ENCODE measurements at places on chromosomes 7 and 10.

DNA sequence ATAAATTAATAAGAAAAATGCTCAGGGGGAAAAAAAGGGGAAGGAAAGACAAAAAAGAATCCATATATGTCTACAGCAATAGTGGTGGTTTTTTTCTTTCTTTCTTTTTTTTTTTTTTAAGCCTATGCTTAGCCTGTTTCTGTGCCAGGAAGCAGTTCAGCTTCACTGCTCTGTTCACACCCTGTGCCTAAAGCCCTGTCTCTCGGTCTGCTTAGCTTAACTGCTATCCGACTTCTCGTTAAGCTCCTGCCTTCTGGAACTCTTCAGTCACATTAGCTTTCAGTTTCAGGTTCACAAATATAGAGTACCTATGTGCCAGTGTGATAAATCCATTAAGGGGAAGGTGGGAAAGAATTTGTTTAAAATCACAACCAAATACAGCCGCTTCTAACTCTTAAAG is 26.5 kb upstream of the NRG3 start:
- DNase-seq: no peak

DNA sequence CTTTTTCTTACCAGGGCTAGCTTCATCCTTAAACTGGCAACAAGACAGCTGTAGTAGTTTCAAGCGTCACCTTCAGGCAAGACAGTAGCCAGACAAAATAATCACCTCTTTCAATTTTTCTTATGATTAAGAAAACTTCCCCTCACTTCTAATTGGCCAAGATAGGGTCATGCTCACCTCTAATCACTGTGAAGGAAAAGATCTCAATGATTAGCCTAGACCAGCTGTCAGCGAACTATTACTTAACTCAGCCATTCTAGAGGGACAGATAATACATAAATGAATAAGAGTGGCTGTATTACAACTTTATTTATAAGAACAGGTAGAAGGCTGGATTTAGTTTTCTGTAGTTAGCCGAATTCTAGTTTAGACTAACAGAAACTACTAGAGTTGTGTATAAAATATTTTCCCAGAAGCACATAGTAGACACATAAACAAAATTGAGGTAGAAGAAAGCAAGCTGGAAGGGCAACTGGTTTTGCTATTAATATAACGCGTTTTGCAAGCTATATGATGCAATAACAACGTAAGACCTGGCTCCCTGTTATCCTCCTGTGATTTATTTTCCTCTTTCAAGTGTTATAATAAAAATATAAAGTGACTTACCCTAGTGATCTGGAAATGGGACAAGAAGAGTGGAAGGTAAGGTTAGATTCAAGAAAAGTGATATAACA is 64.3 kb downstream of the ELAPOR2 start:
- no peak for DNase-seq

DNA sequence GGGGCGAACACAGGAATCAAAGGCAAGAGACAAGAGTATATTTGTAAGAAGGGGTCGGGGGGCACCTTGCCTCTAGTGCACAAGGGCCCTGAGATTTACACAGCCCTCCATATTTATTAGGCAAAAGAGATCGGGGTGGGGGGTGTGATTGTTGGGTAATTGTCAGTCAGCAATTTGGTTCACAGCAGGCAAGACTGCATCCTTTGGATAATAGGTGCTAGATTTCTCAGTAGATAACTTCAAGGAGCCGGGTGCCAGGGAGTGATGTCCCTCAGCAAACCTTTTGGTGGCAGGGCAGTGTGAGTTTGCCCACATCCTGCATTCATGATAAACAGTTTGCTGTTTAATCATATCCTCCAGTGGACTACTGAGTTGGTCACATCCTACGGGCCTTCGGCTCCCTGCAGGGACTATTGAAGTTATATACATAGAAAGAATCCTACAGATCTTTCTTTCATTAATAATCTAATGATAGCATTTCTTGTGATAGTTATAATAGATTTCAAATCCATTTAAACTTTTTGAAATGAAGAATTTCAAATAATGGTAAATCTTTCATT is 178.5 kb downstream of the GNAI1 start:
- DNase-seq: no peak

DNA sequence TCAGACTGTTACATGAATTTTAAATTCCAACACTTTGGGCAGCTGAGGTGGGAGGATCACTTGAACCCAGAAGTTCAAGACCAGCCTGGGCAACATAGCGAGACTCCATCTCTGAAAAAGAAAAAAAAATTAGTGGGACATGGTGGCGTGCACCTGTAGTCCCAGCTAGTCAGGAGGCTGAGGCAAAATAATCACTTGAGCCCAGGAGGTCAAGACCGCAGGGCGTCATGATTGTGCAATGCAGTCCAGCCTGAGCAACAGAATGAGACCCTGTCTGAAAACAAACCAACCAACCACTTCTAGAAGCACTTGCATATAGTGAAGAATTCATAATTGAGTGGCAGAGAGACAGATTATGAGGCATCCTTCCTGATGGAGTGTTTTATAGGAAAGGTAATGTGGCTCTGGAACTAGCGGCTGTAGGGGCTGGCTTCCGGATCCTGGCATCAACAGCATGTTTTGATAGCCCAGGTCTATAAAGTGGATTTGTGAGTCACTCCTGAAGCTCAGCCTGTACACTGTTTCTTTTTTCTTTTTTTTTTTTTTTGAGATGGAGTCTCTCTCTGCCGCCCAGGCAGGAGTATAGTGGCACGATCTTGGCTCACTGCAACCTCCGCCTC is 40.3 kb upstream of the RSBN1L start:
- DNase-seq: no peak

GRCh38 chr7:1624999-1625927 is 44.8 kb upstream of the ELFN1 start:
- no peak for DNase-seq

- no peak for DNase-seq
These were observed 116.5 kb upstream of the HDAC9 start for GRCh38 chr7:18378989-18379605.

DNA sequence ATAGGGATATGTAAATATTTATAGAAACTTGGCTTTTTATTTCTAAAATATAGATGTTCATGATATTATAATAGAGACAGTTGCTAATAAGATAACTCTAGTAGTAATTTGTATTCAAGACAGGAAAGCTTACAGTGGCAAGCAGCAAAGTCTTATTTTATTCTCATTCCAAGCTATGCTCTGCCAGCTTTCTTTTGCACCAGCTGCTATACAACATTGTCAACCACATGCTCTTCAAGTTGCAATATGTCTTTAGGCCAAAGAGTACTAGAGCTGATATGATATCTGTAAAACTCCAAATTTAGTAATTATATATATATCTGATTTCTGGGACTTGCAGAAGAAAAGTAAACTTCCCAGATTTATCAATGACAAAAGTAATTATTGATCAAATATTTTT is 350.1 kb downstream of the HGF start:
- no peak for DNase-seq

DNA sequence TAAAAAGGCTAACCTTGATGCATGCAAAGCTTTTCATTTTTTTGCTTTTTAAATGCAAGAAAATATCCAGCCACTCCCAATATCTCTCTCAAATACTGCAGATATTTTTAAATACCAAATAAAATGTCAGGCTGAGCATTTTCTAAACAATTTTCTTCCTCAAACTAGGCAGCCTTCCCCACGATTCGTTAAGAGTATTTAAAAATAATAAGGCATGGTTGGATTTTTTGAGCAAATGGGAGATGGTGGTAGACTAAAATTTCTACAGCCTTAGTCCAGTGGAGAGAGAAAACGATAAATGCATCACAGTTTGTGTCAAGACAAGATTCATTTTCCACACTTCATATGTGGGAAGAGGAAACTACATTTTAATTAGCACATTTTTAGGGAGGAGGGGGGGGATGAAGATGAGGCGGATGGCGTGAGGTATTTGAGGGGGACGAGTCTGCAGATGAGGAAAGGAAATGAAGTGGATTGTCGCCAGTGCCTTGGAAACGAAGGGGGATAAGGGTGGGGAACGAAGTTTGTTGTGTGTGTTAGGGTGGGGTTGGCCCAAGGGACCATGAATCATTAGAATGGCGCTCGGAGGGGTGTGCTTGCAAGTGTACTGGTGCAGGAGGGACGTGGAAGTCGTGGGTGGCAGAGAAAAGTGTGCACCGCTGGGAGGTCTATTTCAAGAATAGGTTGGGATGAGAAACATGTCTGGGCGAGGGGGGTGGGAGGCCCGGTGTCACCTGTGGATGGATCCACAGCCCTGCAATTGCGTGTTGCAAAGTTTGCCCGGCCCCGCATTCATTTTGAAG is 1.2 kb upstream of the ADD3 start:
- DNase-seq: no peak

GRCh38 chr7:91239171-91239604 is 25.0 kb upstream of the FZD1 start:
- no peak for DNase-seq

GRCh38 chr7:66143876-66144332 is 29.3 kb downstream of the CRCP start:
- no peak for DNase-seq

GRCh38 chr10:11434324-11434723 is 177.1 kb downstream of the USP6NL start:
- no peak for DNase-seq

DNA sequence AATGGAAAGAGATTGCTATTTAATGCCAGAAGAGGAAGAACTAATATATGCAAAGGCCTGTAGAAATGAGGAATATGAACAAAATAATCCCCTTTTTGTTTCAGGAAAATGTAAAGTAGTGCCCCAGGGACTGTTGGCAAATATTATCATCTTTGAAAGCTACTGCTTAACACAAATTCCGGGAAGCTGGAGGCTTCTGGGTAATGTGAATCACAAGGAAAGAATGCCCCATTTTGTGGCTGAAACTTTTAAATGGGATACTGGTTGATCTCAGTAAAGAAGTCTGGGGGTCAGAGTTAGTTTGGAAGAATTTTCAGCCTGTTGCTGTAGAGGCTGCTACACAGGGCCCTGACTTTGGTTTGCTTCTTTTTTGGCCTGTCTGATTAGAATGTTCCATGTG is 141.0 kb downstream of the PTEN start:
- DNase-seq: no peak

DNA sequence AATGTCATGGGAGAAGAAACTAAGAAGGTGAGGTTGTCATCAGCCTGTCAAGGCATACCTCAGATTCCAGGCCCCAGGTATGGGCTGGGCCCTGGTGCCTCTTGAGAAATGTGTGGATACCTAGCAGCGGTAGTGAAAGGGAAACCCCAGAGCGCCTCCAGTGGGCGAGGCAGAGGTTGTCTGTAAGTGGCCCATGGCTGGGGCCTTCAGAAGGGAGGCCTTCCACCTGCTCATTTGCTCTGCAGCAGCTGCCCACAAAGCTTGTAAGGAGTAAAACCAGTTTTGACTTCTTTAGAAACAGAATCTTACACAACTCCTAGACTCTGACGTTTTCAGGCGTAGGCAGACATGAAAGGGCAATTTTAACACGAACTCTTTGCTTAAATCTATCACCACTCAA is 509.9 kb downstream of the PARD3 start:
- DNase-seq: no peak

DNA sequence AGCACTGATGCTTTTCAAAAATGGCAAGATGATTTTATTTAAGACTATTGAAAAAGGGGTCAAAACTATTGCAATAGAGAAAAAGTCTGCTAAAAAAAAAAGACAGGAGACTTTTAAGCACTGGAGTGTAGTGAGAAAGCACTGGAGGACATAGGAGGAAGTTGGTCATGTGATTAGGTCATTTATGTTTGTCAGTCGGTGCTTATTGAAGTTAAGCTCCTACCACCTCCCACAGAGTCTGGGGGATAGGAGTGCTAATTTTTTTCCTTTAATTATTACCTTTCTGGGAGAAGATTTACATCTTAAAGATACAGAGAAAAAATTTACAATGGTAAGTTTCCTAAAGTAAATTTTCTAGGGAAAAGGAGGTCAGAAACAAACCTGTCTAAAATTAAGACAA is 80.2 kb upstream of the TMEM229A start:
- no peak for DNase-seq

GRCh38 chr10:95787447-95787846 is 31.5 kb downstream of the ENTPD1 start:
- no peak for DNase-seq

DNA sequence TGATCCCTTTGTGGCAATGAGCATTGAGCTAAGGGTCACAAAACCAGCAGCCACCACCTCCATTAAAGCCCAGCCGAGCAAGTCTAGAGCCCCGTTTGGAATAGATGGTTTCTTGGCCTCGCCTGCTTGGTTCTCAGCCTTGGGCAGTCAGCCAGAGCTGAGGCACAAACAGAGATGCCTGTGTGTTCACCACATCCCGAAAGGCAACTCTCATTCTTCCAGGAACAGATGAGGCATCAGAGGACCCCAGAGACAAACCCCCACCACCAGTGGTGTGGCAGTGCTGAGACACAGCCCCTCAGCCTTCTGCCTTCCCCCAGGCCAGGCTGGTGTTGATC is 203.3 kb upstream of the ZMIZ1 start:
- DNase-seq: peak; percentile 12

DNA sequence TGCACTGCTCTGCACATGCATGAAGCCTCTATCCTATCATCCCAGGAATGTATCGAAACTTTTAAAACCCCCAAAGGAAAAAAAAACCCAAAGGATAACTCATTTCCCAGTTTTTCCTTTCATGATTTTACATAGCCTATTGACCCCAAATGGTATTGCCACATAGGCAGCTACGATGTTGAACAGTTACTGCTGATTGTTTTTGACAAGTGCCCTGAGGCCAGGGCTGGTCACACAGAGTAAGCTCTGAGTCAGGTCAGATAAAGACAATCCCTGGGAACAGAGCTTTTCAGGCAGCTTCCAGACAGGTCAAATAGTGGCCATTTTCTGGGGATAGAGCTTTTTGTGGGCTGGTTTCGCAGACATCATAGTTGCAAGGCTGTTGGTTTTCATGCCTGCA is 52.1 kb downstream of the MYL10 start:
- no peak for DNase-seq

DNA sequence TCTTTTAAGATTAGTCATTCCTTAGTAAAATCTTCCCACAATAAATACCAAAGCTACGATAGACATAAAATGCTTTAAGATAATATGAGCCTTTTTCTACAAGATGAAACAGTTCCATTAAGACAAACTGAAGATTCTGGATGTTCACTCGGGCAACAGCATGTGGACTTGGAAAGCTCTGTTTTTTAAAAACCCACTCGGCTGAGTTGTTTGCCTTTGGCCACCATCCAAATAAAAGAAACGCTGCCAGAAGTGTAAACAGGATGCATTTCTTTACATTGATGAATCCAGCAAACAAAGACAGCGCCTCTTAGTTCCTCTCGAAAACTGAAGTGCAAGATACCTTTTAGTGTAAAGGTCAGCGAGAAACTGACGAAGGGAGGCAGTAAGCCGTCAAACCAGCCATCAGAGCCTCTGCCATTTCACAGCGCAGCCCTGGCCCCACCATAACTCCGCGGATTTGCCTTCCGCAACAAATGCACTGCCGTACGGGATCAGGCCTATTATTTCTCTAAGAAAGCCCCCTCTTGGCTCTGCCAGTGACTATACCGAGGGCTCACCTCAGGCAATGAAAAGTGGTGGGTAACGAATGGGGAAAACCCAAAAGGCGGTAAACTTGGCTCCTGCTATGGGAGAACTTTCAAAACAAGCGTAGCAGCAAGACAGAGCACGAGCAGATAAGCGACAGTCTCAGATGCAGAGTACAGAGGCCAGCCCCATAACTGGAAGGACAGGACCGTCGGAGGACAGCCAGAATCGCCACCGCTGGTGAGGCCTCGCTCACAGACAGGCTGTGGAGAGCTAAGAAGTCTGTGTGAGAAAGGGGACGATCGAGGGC is 41.4 kb downstream of the GNA12 start:
- DNase-seq: no peak

GRCh38 chr7:133155146-133155545 is 73.3 kb upstream of the CHCHD3 start:
- DNase-seq: no peak

GRCh38 chr7:1555046-1555812 is 776 bp downstream of the TMEM184A start:
- DNase-seq: no peak

GRCh38 chr7:30469303-30469702 is 9.3 kb downstream of the NOD1 start:
- no peak for DNase-seq

Measured in amygdala (tissue), 56 donors.